ENCODE measurements at places on chromosomes 7 and 10. TPM values are rescaled to one million over a fixed set of nuclear protein-coding genes. Genes with fewer than 3 reads are reported as not detected.

The RHOBTB1 gene
- total RNA-seq: 10.8 TPM

The AFAP1L2 gene
- total RNA-seq: 1.8 TPM

The MLXIPL gene
- total RNA-seq: not detected

The PIP4K2A gene
- 167 TPM for total RNA-seq

The HGF gene
- total RNA-seq: 0.37 TPM

The COL13A1 gene
- not detected for total RNA-seq

The GIMAP7 gene
- total RNA-seq: 68.3 TPM

The CCDC3 gene
- total RNA-seq: 0.99 TPM

The RSBN1L gene
- total RNA-seq: 20.6 TPM

The CLDN4 gene
- total RNA-seq: 0.23 TPM

GRCh38 chr10:107215681-107216080 is 51.2 kb upstream of the SORCS1 start:
- DNase-seq: no peak
- no peaks in the 10 kb centered on the region for H3K4me1 ChIP-seq
- H3K27ac ChIP-seq: no peak overlapping the region
- no peaks in the 10 kb centered on the region for H3K36me3 ChIP-seq
- no peaks in the 10 kb centered on the region for H3K27me3 ChIP-seq
- H3K4me3 ChIP-seq: no peak overlapping the region

DNA sequence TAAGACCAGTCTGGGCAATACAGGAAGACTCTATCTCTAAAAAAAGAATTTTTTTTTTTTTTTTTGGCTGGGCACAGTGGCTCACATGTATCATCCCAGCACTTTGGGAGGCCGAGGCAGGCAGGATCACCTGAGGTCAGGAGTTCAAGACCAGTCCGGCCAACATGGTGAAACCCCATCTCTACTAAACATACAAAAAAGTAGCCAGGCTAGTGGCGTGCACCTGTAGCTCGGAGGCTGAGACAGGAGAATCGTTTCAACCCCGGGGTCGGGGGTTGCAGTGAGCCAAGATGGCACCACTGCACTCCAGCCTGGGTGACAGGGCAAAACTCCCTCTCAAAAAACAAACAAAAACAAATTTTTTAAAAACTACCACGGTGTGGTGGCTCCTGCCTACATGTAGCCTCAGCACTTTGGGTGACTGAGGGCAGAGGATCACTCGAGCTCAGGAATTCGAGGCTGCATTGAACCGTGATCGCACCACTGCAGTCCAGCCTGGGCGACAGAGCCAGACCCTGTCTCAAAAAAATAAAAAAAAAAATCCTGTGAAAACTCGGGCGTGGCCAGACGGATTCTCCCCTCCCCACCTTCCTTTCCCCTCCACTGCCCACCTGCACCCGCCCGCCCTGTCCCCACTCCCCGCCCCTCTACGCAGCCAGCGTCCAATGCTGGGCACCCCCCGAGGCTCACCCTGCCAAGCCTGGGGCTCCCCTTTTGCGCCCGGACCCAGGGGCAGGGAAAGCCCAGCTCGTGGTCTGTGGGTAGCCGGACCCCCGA is 745 bp upstream of the ORAI2 start:
- peak overlapping the region; percentile 100 for H3K27ac ChIP-seq
- H3K36me3 ChIP-seq: no peaks in the 10 kb centered on the region
- peak overlapping the region; percentile 93 for H3K4me3 ChIP-seq
- H3K4me1 ChIP-seq: peaks cover 38% of the 10 kb centered on the region
- DNase-seq: peak; percentile 12

DNA sequence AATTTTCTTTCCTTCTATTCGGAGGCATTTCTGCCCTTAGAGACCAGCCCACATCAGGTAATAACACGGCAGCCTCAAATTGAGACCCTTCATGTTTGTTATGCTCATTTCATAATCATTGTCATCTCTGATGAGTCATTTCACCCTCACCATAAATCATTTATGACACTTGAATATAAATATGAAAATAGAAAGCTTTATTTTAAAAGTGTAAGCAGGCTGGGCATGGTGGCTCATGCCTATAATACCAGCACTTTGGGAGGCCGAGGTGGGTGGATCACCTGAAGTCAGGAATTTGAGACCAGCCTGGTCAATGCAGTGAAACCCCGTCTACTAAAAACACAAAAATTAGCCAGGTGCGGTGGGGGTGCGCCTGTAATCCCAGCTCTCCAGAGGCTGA is 57.4 kb upstream of the EGFR start:
- no peak overlapping the region for H3K4me3 ChIP-seq
- H3K27me3 ChIP-seq: peaks cover 39% of the 10 kb centered on the region

DNA sequence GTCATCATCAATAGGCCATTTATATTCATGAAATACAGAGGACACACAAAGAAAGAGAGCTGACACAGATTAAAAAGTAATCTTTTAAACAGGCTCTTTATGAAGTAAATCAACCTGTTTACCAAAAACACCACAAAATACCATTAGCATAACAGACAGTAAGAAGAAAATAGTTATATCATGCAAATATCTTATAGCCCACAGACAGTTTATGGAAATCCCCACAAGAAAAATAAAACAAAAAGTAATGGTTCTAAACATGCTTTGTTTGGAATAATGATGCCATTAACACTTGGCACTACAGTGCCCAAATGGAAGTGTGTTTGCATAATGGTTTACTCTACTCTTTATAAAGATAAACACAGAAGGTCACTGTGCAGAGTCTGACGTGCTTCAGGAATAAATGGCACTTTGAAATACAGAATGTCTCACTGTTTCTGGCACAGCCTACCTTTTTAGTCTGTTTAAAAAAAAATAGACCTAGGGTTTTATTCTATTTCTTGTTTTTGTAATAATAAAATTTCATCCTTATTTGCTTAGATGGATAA is 30.1 kb downstream of the SEMA3D start:
- DNase-seq: no peak
- no peaks in the 10 kb centered on the region for H3K4me1 ChIP-seq
- H3K27ac ChIP-seq: no peak overlapping the region
- H3K36me3 ChIP-seq: no peaks in the 10 kb centered on the region

GRCh38 chr10:133336577-133337369 is at the start of gene CALY:
Gene CALY, minus strand, starts transcription at chr10:133336896. Its CDS starts 7,907 bp downstream, at chr10:133328989.
- H3K27me3 ChIP-seq: peaks cover 2% of the 10 kb centered on the region
- peak within 1 kb of the TSS; percentile 93 for H3K27ac ChIP-seq
- H3K36me3 ChIP-seq: no peaks in the 10 kb centered on the region
- DNase-seq: peak; percentile 86
- H3K4me3 ChIP-seq: peak within 1 kb of the TSS; percentile 84
- H3K4me1 ChIP-seq: peaks cover 6% of the 10 kb centered on the region

- H3K27ac ChIP-seq: no peak overlapping the region
- no peak overlapping the region for H3K4me3 ChIP-seq
- no peaks in the 10 kb centered on the region for H3K27me3 ChIP-seq
- no peaks in the 10 kb centered on the region for H3K36me3 ChIP-seq
- H3K4me1 ChIP-seq: no peaks in the 10 kb centered on the region
- DNase-seq: no peak
These were observed 110.5 kb downstream of the HECTD2 start for GRCh38 chr10:91520661-91521060.

DNA sequence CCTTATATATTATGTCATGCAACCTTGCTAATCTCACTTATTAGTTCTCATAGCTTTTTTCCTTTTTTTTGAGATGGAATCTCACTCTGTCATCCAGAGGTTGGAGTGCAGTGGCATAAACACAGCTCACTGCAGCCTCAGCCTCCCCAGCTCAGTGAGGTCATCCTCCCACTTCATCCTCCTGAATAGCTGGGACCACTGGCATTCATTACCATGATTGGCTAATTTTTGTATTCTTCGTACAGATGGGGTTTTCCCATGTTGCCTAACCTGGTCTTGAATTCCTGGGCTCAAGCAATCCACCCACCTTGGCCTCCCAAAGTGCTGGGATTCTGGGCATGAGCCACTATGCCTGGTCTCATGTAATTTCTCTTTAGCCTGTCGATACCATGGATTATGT is 89.1 kb upstream of the TRIM24 start:
- no peak overlapping the region for H3K4me3 ChIP-seq
- no peaks in the 10 kb centered on the region for H3K27me3 ChIP-seq
- H3K36me3 ChIP-seq: no peaks in the 10 kb centered on the region
- no peak overlapping the region for H3K27ac ChIP-seq
- no peak for DNase-seq
- no peaks in the 10 kb centered on the region for H3K4me1 ChIP-seq

- no peaks in the 10 kb centered on the region for H3K27me3 ChIP-seq
- H3K4me3 ChIP-seq: peak within 1 kb of the TSS; percentile 36
- H3K36me3 ChIP-seq: peaks cover 2% of the 10 kb centered on the region
- H3K27ac ChIP-seq: peak within 1 kb of the TSS; percentile 54
- peaks cover 10% of the 10 kb centered on the region for H3K4me1 ChIP-seq
These were observed at the start of gene PGAM2 for GRCh38 chr7:44065431-44066110. Gene PGAM2, minus strand, starts transcription at chr7:44065567. Its CDS starts 38 bp downstream, at chr7:44065529.

GRCh38 chr10:23186697-23187096 is 5.4 kb upstream of the PTF1A start:
- no peaks in the 10 kb centered on the region for H3K36me3 ChIP-seq
- H3K4me1 ChIP-seq: no peaks in the 10 kb centered on the region
- peaks cover 64% of the 10 kb centered on the region for H3K27me3 ChIP-seq
- no peak for DNase-seq

- no peak for DNase-seq
- H3K36me3 ChIP-seq: peaks cover 2% of the 10 kb centered on the region
- peaks cover 5% of the 10 kb centered on the region for H3K4me1 ChIP-seq
- peaks cover 2% of the 10 kb centered on the region for H3K27me3 ChIP-seq
- H3K27ac ChIP-seq: no peak overlapping the region
- no peak overlapping the region for H3K4me3 ChIP-seq
These were observed 34.6 kb downstream of the PLXNA4 start for GRCh38 chr7:132541656-132542055.

- DNase-seq: no peak
- H3K27me3 ChIP-seq: no peaks in the 10 kb centered on the region
- H3K4me3 ChIP-seq: no peak overlapping the region
- H3K36me3 ChIP-seq: no peaks in the 10 kb centered on the region
- no peaks in the 10 kb centered on the region for H3K4me1 ChIP-seq
These were observed 50.9 kb downstream of the DOCK1 start for GRCh38 chr10:126955934-126956711.

DNA sequence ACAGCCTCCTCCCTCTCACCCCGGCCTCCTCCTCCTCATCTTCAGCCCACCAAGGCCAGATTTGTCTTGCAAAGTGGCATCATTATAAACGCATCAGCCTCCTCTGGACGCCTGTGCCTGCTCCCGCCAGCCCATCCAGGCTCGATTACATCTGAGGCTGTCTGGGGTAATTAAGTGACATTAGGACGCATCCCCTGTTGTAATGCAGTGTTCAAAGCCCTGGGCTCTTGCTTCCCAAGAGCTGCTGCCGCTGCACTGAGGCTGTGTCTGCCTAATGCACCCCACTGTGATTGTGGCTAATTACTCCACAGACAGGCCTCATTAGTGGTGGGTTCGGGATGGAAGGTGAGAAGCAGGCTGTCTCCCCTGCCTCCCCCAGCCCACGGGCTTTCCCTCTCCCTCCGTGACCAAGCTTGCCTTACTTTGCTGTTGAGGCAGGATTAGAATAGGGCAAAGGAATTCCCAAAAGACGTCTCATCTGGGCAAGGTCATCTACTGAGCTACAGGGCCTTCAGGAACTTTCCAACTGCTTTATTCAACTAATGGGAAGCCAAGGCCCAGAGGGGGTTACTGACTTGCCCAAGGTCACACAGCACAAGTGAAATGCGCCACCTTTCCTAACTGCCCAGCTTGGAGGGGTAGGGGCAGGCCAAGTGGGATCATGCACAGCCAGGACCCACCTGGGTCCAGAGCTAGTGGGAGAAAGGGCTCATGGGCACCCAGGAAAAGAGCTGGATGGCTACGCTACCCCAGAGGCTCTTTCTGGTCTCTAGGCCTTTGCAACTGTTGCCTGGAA is 66.2 kb upstream of the PCBD1 start:
- H3K27me3 ChIP-seq: peaks cover 12% of the 10 kb centered on the region
- H3K4me3 ChIP-seq: no peak overlapping the region
- no peak overlapping the region for H3K27ac ChIP-seq

GRCh38 chr7:2628891-2629290 is 2.9 kb upstream of the TTYH3 start:
- no peak overlapping the region for H3K4me3 ChIP-seq
- no peak overlapping the region for H3K27ac ChIP-seq
- no peaks in the 10 kb centered on the region for H3K36me3 ChIP-seq
- no peaks in the 10 kb centered on the region for H3K27me3 ChIP-seq

- H3K4me3 ChIP-seq: no peak overlapping the region
- H3K27ac ChIP-seq: no peak overlapping the region
- DNase-seq: no peak
- no peaks in the 10 kb centered on the region for H3K27me3 ChIP-seq
- H3K4me1 ChIP-seq: no peaks in the 10 kb centered on the region
- no peaks in the 10 kb centered on the region for H3K36me3 ChIP-seq
These were observed 149.4 kb upstream of the FERD3L start for GRCh38 chr7:19294619-19295018.

DNA sequence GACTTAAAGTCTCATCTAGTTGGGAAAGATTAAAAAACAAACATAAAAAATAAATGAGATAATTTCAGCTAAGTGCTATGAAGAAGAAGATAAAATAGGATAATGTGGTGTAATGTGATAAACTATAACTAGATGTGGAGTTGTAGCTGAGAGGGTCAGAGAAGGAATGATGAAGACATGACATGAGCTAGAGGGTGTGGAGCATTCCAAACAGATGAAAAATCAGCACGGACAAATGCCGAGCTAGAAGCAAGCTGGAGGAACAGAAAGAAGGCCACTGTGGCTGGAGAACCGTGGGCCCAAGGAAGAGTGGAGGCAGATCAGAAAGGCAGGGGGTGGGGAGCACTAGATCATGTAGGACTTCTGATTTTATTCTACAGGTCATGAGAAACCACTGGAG is 70.6 kb downstream of the CDK6 start:
- peaks cover 12% of the 10 kb centered on the region for H3K36me3 ChIP-seq
- no peak overlapping the region for H3K27ac ChIP-seq
- peaks cover 31% of the 10 kb centered on the region for H3K4me1 ChIP-seq
- no peak overlapping the region for H3K4me3 ChIP-seq
- no peaks in the 10 kb centered on the region for H3K27me3 ChIP-seq

DNA sequence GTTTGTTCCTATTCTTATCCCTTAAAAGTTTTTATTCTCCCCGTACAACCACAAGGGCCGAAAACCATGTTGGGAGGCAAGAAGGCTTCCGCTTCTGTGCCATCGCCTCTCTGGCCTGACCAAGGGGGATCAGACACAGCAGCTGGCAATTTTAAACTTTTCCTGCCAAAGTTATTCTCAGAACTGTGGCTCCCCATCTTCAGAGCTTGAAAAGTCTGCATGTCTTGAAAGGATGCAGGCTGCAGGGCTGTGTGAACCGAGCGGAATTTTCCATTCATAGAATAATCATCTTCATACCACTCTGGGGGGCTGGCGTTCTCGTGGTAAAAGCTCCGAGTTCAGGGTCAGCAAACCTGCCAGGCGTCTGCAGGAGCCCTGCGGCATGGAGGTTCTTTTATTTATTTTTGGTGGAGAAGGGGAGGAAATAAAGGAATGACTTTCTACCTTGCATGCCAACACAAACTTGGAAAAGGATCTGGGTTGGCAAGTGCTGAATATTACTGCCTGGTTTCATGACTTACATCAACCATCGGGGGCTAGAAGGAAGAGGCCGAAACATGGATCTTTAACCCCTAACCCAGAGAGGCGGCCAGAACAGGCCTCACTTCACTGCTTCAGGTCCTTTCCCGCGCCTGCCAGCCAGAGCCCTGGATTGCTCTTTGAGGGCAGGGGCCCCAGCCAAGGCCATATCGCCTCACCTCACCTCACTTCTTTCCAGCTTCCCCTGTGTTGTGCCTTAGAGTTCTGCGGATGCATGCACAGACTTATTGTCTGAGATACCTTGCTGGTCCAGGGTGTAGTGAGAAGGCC is 3.0 kb upstream of the NANOS1 start:
- H3K4me1 ChIP-seq: peaks cover 13% of the 10 kb centered on the region
- peak overlapping the region; percentile 86 for H3K27ac ChIP-seq
- no peaks in the 10 kb centered on the region for H3K27me3 ChIP-seq
- no peak for DNase-seq
- no peaks in the 10 kb centered on the region for H3K36me3 ChIP-seq

- no peaks in the 10 kb centered on the region for H3K36me3 ChIP-seq
- H3K27ac ChIP-seq: peak overlapping the region; percentile 87
- no peak for DNase-seq
- no peaks in the 10 kb centered on the region for H3K27me3 ChIP-seq
- H3K4me1 ChIP-seq: peaks cover 19% of the 10 kb centered on the region
These were observed 23.9 kb upstream of the AGFG2 start for GRCh38 chr7:100515072-100515532.
